Activated CD8-positive, alpha-beta memory T cell treated with anti-CD3 and anti-CD28 coated beads for 4 hours (primary cell): ENCODE measurements at places on chromosomes 6 and 20.

- DNase-seq, result no peak
Observed at GRCh38 chr6:112592159-112592558, 245.0 kb downstream of the RFPL4B start.

DNA sequence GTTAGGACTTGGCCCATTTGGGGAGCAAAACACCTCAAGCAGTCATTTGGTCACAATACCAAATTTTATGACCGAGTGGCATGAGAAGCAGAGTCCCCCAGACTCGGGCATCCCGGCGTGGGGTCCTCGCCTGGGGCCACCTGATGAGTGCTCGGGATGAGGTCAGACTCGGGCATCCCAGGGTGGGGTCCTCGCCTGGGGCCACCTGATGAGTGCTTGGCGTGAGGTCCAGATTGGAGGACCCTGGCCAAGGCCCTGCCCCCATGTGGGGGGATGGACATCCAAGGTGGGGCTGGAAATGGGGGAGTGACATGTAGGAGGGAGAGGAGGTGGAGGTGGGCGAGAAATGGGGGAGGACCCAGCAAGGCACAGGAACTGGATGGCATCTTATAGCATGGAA lies 56.1 kb upstream of the CST7 start:
- no peak for DNase-seq

DNA sequence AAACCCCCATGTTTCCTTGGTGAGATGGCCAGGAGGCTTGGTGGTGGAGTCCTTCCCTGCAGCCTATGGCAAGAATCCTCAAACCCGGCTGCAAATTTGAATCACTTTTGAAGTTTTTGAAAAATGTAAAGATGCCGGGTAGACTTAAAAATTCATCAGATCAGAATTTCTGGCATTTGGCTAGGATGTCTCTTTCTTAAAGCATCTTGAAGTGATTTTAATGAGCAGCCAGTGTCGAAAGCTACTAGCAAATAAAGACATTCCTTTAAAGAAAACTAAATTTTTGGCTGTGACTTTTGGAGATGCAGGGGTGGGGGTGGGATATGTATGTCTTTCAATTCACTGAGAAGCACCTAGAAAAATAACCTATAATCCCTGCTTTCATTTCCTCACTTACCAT lies 25.6 kb upstream of the NOX3 start:
- no peak for DNase-seq

GRCh38 chr6:158113802-158114201 lies 54.3 kb downstream of the SERAC1 start:
- DNase-seq, result no peak

- DNase-seq, result no peak
Observed at GRCh38 chr20:47703748-47704147, 81.5 kb downstream of the SULF2 start.

DNA sequence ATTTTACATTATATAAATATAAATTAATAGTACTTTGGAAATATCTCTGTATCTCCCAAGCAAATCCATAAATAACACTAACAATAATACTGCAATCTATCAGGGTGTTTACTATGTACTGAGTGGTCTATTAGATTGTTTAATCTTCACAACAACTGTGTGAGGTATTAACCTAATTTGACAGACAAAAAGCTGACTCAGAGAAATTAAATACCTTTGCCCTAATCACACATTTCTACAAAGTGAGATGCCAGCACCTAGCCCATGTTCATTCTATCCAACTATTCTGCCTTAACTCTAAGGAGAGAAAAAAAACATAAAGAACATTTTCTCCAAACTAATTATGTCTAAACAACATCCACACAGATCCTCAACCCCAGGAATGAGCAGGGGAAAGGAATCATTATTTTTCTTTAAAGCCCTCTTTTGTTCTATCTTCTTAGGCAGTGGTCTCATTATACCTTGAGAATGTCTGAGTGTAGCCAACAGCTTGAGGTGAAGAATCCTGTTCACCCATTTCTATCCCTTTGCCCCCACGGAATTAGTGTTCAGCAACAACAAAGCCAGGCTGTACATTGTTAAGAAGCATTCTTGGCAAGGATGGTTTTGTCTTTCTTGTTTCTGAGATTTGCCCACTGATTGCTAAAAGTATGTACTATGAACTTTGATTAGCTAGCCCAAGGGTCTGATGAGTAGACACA lies 42.7 kb downstream of the PRL start:
- no peak for DNase-seq

DNA sequence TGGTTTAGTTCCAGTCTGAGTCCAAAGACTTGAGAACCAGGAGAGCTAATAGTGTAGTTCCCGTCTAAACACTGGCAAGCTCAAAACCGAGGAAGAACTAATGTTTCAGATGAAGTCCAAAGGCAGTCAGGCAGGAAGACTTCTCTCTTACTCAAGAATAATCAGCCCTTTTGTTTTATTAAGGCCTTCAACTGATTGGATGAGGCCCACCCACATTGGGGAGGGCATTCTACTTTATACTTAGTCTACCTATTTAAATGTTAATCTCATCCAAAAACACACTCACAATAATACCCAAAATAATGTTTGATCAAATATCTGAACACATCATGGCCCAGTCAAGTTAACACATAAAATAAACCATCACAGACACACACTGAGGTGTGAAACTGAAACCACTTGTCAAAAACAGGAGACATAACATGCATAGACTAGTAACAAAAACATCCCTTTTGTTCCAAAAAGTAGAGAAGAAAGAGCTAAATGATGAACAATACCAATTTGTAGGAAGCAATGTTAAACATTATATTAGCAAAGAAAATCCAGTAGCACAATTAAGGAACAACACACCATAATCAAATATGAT lies 50.2 kb upstream of the SENP6 start:
- DNase-seq, result no peak

DNA sequence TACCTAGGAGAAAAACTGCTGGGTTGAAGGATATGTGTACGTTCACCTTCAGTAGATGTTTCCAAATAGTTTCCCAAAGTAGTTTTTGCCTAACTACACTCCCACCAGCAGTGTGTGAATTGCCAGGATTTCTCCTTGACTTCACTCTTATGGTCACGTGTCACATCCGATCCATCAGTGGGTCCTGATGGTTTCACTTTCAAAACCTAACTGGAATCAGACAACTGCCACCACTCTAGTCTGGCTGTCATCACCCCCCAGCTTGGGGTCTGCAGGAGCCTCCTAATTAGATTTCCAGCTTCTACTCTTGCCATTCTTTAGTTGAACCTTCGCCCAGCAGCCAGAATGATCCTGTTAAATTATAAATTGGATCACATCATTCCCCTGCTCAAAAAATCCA lies 8.5 kb upstream of the SLC12A5 start:
- no peak for DNase-seq

DNA sequence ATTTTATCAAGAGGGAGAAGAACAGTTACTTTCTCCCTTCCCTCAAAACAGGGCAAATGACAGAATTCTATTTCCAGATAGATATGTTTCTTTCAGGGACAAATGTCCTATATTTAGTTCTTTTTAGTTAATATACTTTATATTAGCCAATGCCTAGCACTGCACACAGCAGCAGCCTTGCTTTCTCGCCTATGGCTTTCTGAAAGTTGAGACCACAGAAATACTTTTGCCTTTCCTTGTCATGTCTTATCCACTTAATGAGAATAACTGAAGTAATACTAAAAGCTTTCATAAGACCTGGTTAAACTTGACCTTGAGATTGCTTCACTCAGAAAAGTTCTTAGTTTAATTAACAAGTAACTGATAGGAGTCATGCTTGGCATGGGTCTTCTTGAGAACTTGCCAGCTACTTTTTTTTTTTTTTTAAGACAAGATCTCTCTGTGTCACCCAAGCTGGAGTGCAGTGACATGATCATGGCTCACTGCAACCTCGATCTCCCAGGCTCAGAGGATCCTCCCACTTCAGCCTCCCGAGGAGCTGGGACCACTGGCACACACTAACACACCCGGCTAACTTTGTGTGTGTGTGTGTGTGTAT lies 159.3 kb downstream of the CDKAL1 start:
- no peak for DNase-seq

- no peak for DNase-seq
Observed at GRCh38 chr6:106872049-106872448, 102.5 kb downstream of the CD24 start.

DNA sequence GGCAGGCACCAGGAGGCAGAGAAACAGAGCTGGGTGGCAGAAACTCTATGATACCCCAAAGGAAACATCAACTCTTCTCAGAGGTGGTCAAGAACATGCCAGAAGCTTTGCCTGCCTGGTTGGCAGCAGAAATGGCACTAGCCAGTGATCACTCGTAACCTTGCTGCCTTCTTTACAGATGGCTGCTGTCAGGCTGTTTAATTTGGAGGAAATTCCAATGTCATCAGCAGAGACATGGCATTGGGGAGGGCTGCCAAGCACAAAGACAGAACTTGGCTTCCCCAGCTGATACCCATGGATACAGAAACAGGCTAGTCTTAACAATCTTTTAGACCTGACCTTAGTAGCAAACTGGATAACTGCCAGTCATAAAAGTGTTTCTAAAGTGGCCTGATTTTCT lies 153.6 kb downstream of the GMPR start:
- DNase-seq, result no peak
